ENCODE measurements at places on chromosomes 16 and 17.

GRCh38 chr17:35795007-35795870 lies at the start of gene MMP28:
Gene MMP28 (minus strand): TSS chr17:35795641. CDS start chr17:35795377, 264 bp downstream.
- DNase-seq: peak; percentile 35

GRCh38 chr16:17258848-17259713 lies 211.7 kb downstream of the XYLT1 start:
- no peak for DNase-seq

DNA sequence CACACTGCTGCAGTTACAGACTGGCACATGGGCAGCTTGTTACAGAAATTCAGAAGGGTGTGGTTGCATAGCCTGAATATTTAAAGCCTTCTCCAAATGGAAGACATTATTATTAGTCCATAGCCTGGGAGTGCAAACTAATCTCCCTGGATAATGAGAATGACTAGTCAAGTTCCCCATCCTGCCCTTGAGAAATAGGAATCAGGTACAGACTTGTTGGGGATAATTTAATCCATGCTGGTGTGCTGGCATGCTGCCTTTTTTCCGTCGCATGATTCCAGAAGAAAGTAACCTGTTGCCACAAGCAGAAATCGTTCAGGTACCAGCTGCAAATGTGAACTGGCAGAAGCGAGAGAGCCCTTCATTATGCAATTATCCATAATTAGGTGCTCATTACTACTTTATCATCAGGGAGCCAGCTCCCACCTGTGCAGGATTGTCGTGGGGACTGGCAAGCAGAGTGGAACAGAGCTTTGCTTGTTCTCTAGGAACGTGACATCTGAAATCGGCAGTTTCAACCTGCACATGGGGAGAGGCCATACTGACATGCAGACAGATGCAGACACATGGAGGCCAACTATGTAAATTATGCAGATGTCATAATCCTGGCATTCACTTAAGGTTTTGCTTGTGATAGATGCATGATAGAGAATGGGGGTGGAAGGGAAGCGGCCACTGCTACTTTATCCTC lies 419.4 kb downstream of the PMP22 start:
- DNase-seq: no peak

- DNase-seq: peak; percentile 63
Observed at GRCh38 chr17:21098934-21099689, 27.7 kb upstream of the DHRS7B start.

GRCh38 chr16:19485611-19486010 lies 36.3 kb downstream of the GDE1 start:
- DNase-seq: no peak

DNA sequence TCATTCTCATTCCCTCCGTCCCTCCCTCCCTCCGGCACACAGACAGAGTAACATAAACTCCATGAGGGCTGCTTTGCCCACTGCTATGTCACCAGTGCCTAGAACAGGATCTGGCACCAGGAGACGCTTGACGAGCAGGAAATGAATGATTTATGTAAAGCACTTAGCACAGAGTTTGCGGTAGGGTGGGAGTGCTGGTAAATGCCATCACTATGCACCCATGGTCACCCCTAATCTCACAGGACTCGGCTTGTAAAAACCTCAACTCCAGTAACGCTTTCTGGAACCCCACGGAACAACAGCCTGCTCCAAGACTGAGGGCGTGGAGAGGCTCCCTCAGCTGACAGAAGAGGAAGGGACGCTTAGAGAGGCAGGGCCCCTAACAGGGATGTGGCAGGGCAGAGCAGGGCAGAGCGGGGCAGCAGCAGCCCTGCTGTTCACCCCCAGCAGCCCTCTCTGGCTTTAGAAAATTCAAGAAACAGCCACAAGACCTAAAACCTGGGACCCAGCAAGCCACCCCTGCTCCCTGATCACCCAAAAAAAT lies 156.9 kb downstream of the C16orf78 start:
- DNase-seq: no peak

DNA sequence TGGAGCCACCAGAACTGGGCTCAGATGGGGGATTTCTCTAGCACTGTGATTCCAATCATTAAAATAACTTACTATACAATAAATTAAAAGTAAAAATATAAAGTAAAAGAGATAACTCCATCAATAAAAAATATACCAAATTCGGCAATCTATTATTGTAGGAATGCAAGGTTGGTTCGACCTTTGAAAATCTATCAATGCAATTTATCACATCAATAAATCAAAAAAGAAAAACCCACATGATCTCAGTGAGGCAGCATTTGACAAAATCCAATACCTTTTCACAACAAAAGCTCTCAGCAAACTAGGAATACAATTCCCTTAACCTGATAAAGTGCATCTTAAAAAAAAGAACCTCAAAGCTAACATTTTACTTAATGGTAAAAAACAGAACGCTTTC lies 17.0 kb downstream of the RAB40B start:
- no peak for DNase-seq

DNA sequence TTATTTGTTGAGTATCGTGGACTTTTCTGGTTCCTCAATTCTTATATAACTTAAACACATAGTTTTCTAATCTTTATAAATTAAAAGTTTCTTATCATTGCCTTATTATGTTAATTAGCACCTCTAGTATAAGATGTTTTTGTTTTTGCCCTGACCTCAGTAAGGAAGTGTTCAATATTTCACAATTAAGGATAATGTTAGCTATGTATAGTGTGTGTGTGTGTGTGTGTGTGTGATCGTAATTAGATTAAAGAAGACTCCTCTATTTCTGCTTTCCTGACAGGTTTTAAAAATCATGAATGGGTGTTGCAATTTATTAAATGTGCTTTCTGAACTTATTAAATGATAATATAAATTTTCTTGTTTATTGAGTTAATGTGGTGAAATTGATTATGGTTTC lies 12.0 kb downstream of the IL21R start:
- DNase-seq: no peak

DNA sequence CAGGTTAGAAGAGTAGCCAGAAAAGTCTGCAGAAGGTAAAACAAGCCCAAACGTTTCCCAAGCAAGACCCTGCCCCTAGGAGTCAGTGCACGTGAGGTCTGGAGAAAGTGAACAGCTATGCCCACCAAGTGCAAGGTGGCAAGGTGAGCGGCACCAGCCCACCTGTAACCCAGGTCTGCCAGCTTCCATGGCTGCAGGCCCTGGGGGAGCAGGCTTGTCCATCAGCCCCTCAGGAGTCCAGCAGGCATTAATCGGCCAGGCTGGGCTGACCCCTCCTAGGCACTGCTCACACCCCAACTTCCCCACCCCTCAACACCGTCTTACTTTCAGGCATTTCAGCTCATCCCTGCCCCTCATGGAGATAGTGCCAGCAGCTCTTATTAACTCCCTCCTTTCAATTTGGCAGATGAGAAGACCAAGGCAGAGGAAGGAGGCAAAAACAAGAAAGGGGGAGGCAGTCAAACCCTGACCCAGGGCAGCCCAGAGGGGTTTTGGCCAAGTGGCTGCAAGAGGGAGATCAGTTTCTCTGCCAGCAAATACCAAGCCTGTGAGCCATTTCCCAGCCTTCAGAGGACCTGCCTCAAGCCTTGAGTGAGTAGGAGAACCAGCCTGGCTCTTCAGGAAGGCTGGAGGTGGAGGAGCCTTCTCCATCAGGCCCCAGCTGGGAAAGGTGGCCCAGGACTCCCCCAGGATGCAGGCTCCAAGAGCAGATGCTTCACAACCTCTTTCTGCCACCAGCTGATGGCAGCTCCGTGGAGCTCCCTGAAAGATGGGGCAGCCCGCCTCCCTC lies 14.7 kb downstream of the BEAN1 start:
- DNase-seq: no peak

- no peak for DNase-seq
Observed at GRCh38 chr16:72873044-72873443, 174.9 kb downstream of the ZFHX3 start.

- no peak for DNase-seq
Observed at GRCh38 chr17:20852239-20852989, 190.4 kb downstream of the USP22 start.

DNA sequence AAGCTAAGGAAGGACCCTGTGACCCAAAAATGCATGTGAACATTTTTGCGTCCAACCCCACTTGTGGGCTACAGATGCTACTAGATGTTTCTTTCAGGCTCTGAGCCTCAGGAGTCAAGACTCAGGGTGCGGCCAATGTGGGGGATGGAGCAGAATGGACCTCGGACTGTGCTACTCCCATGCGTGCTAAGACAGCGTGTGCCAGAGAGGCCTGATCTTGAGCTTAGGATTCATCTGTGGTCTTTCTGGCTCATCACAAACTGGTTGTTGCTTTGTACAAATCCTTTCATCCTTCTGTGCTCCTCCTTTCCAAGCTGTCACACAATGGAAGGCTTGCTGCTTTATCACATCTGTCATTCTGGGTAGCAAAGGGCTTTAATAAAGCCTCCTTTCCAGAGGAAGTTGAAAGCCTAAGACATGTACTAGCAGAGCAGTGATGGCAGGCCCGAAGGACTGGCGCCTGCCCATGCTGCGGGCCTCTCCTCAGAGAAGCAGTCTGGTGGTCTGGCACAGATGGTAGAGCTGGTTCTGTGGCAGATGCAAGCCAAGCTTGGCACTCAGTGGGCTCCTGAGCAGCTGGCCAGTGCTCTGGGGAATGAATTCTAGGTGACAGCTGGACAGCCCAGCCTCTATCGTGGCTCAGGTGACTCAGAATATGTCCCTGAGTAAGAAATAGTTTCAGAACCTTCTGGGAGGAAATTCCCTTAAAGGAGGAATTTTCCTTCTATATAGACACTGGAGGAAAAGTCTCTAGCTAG lies 27.8 kb downstream of the COG4 start:
- no peak for DNase-seq

- DNase-seq: no peak
Observed at GRCh38 chr16:10938796-10939648, 3.2 kb downstream of the DEXI start.

DNA sequence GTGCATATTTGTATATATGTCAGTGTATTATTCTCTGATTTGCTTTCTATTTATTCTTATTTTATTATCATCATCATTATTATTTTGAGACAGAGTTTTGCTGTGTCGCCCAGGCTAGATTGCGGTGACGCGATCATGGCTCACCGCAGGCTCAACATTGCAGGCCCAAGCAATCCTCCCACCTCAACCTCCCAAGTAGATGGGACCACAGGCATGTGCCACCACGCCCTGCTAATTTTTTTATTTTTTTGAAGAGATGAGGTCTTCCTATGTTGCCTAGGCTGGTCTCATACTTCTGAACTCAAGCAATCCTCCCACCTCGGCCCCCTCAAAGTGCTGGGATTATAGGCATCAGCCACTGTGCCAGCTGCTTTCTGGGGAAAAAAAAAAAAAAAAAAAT lies 8.4 kb upstream of the ARHGAP17 start:
- no peak for DNase-seq

DNA sequence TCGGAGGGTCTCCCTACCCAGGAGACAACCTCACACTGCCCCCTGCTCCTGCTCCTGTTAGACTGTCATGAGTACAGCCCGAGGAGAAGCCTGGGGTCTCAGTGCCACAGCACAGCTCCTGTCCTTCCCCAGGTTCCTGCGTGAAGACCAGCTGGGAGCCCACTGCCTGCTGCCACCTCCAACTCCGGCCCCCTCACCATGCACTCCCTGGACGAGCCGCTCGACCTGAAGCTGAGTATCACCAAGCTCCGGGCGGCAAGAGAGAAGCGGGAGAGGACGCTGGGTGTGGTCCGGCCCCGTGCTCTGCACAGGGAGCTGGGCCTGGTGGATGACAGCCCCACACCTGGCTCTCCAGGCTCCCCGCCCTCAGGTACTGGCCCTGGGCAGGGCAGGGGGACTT lies 16.2 kb downstream of the GLIS2 start:
- no peak for DNase-seq

DNA sequence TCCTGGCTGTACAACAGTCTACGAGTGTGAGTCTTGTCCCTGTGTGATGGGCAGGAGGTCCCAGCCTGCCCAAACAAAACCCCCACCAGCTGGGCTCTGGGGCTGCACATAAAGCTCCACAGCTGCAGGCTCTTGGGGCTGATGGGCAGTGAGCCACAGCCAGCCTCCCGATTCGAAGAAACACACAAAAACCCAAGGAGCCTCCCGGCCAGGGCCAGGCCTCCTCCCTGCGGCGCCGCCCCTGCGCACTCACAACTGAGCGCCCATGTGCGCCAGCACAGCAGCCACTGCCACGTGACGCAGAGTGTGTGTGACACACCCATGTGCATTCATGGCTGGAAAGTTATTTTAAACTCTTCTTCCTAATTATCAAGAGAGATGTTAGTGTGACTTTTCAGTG lies 30.6 kb upstream of the FAAP100 start:
- DNase-seq: no peak

GRCh38 chr17:50198026-50198669 lies 3.3 kb downstream of the COL1A1 start:
- peak; percentile 49 for DNase-seq

DNA sequence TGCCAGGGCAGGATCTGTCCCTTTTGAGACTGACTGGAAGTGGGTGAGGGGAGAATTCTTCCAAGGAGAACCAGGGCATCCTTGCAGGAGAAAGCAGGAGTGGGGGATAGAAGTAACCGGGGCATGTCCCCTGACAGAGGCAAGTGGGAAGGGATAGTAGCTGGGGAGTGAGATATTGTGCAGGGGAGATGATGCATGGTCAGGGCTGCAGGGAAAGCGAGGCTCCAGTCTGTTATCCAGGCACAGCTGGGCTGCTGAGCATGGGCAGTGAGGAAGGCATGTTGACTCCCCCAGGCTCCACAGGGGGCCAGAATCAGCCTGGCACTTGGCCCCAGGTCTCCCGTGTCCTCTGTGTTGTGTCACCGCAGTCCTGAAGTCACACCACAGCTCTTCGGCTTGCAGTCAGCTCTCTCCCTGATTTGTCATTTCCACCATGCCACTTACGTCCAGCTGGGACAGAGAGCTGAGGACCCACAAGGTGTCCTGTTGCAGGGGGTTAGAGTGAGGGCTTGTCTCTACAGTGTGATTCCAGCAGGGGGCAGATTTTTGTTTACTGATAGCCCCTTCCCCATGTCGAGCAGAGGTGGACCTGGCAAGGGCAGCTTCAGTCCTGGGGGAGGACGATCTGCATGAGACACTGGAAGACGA lies 40.9 kb downstream of the B9D1 start:
- no peak for DNase-seq

GRCh38 chr17:57102122-57102521 lies 17.1 kb downstream of the AKAP1 start:
- DNase-seq: no peak

DNA sequence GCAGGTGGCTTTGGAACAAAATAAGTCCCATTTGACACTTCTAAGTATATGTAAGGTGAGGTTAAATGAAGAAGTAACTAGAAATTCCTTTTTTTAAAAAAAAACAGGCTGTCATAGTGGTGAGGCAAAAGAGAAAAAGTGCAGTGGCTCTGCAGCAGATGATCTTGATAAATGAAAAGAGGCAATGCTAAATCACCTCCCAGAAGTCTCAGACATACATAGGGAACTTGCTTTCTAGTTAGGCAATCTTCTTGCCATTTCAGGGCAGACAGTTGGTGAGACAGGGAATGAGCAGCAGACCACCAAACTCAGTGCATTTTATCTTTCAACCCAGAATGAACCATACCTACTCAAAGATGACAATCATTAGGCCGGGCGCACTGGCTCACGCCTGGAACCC lies 90.8 kb downstream of the MYO1D start:
- no peak for DNase-seq

GRCh38 chr16:19960183-19960582 lies 75.5 kb upstream of the GPRC5B start:
- no peak for DNase-seq
